ENCODE measurements at places on chromosomes 2 and 18.

DNA sequence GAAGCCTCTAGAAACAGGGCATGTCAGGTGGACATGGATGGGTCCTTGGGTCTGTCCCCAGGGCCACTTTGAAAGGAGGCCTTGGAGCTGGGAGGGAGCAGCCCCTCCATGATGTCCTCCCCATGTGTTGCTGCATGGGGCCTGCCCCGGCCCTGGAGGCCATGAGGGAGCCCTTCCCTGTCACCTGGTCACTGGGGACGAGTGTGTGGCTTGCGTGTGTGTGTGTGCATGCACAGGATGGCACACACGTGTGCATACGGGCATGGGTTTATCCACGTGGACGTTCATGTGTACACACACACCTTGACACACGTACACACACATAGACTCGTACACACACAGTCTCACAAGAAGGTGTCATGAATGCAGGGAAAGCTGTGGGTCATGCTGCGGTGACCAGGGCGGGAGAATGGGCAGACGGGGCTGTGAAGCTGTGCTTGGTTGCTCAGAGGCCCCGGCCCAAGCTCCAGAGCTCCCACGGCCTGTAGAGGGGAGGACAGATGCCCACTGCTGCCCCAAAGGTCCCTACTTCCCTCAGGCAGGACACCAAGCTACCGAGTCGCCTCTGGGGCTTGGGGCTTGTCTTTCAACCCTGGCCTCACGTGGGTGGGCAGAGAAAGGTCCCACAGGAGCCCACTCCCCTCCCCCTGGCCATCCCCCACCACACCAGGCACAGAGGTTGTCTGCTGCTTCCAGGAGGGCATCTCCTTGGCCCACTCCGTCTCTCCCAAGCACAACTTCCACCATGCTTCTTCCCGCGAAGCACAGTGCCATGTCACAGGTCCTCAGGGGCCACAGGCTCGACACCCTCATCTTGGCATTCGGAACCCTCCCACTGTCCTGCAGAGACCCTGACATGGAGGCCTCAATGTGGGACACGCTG lies 42.3 kb upstream of the GPC1 start:
- no peak for DNase-seq

- no peak for DNase-seq
Measured at GRCh38 chr2:114265261-114265660, 177.2 kb upstream of the DPP10 start.

DNA sequence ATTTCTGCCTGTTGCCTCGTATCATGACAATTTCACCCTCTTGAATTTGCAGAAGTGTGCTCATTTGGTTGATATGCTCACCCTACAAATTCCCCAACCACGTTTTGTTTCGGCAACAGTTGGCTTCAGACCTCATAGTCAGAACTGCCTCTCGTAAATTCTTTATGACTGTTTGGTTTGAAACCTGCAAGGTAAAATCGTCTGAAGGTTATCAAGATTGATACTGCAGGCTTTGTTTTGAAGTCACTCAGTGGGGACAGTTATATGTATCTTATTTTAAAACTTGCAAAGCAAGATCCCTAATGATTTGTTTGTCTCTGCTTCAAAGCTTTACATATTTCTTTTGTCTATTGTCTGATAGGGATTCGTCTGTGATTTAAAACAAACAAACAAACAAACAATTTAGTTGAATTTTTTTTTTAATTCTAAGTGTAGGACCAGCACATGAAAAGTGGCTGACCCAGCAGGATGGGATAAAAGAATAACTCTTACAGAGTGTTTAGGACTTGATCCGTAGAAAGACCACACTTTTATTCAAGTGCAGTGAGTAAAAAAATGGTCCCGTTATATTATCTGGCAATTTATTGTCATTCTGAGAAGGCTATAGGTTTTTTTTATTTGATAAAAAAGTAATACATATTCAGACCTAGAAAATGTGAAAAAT lies 45.7 kb upstream of the MYCN start:
- no peak for DNase-seq

- DNase-seq: peak; percentile 59
Measured at GRCh38 chr18:38301621-38302020, 736.0 kb upstream of the CELF4 start.

DNA sequence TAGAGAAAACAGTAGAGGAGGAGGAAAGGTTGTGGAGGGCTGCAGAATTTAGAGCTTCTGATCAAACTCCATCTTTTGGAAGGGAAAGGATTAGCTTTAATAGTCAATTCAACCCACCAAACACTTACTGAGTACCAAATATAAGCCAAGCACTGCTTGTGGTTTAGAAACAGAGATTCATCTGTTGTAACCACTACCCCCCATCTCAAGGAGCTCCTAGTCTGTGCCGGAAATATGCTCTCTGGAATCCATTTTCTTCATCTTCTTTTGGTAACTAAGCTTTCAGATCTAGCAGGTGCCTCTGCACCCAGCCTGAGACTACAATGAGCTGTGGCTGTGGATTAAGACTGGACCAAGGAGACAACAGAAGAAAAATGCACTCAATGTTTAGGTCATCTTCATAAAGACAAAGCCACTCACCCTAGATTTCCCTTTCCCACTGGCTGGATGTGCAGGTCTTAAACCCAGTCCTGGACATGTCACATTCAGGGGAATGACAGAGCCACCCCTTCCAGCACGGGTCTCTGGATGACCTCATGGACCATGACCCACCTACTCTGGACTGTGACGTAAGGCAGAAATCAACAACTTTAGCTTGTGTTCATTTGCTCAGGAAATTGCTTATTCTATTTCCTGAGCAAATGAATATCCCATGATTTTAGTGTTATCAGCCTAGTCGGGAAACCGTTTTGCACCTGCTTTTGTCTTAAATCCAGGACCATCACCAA lies 52.9 kb downstream of the EPB41L3 start:
- DNase-seq: no peak

DNA sequence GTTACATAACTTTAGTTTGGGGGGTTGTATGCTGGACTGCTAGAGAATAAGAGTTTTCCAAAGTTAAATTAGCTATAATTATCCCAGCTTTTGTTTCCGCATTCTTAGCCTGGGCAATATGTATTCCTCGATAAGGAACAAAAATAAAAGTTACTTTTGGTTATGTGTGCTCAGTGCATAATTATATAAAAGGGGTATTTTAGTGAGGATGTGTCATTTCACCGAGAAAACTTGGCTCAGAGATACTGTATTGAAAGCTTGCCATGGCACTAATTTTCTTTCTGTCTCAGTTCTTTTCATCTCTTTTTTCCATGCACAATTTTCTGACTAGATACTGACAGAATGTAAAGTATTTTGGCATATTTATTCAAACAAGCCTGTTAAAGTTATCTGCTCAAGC lies 28.2 kb downstream of the ARHGAP15 start:
- DNase-seq: no peak

- no peak for DNase-seq
Measured at GRCh38 chr18:57794951-57795728, 8.0 kb downstream of the ATP8B1 start.

- no peak for DNase-seq
Measured at GRCh38 chr18:24370120-24370519, 27.5 kb downstream of the OSBPL1A start.

- no peak for DNase-seq
Measured at GRCh38 chr18:21760321-21760720, 19.7 kb downstream of the MIB1 start.

GRCh38 chr2:159903443-159904126 lies 105.6 kb upstream of the CD302 start:
- DNase-seq: no peak

DNA sequence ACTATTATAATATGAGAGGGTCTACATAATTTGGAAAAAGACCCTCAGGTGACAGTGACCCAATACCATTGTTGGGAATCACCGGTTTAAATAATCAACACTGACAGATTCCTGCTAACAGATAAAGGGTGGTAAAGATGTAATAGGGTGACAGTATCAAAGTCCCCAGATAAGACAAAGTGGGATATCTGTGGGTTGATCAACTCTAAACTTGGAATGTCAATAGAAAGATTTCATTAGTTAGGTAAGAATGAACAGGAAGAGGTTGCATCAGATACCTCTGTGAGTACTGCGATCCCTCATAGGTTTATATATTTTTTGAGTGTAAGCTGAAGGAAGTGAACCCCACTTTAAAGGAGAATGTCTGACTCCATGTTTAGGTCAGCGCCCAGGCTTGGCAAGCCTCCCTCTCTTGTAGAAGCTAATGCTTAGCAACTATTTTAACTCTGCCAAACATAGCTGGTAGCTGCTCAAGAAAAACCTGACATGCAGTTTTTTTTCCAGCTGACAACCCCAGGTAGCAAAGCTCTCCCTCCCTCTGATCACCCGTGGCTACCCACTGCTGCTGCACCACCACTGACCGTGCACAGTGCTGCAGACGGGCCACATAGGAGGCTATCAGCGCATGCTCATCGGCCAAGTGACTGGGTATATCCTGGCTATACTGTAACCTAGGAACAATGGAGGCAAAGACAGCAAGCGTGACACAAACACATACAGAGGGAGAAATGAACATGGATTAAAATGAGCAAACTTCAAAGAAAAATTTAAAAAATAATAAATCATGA lies 113.3 kb upstream of the DNMT3A start:
- no peak for DNase-seq

- no peak for DNase-seq
Measured at GRCh38 chr18:57518533-57518932, 68.0 kb downstream of the FECH start.

GRCh38 chr2:117170897-117171296 lies 643.6 kb upstream of the DDX18 start:
- no peak for DNase-seq

DNA sequence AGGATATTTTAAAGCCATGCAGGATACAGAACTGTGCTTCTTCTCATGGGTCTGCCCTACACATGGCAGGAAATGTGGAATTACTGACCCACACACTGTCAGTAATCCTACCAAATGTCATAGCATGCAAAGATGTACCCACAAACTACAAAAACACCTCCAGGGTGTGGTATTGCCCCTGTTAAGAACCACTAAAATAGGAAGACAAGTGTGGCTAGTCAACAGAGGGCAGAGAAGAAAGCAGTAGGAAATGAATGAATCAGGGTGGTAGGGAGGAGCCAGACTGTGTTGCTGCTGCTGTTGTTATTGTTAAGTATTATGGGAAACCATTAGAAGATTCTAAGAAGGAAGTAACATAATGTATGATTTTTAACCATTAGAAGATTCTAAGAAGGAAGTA lies 556.7 kb upstream of the ACVR2A start:
- no peak for DNase-seq

DNA sequence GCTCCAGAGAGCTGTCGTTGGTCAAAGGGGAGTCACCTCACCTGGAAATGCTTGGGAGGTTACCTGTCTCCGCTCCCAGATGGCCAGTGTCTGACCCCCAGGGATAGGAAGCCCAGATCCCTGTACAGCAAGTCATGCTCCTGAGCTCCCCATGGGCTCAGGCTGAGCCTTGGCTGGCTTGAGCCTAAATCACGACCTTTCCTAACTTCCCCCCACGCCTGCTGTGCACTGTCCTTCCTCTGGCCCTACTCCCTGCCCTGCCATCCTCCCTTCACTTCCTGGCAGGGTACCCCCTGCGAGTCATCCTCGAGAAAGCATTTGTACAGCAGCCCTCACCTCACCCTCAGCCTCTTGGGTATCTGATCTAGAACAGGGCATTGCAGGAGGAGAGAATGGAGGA lies 9.2 kb upstream of the HDAC4 start:
- no peak for DNase-seq

DNA sequence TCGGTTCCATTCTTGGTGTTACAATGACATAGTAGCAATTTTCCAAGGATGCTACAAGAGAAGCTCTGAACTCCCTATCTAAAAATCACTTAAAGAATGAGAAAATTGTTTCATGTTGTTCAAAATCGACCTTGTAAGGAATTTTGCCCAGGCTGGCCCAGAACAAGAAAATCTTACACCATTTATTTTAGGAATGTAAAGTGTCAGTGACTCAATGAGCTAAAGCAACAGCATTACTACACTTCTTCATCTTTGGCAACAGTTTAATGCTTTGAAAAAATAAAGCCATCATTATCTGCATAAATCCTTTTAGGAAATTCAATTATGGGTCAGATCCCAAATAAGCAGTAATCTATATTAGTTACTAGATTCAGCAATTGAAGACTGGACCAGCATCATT lies 38.6 kb downstream of the SLC25A12 start:
- peak; percentile 4 for DNase-seq

DNA sequence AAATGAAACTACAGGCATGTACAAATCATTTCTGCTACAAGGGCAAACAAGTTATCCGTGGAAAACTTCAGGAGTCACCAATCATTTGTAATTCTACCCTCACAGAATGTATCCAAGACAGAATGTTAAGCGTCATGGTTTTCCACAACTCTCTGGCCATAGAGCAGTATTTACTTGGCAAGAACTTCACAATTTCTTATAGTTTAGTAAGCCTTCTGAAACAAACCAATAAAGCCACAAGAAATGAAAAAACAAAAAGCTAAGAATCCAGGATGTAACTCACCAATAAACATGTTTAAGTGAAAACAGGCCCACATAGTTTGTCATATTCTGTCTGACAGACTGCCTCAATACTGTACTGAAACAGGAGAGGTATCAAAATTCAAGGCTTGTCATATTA lies 70.3 kb downstream of the LNPK start:
- no peak for DNase-seq

DNA sequence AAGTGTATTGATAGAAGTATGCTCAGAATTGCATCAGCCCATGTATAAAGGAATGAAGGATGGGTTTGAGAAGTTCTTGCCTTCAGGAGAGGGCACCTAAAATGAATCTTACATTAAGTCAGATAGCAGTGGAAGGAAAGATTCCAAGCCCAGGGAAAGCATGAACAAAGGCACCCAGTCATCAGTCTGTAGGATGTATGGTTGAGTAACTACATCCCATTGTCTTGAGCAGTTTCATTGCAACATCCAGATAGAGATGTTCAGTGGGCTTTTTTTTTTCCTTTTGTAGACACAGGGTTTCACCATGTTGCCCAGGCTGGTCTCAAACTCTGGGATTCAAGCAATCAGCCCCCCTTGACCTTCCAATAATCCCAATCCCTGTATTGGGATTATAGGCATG lies 80.7 kb downstream of the ARHGAP28 start:
- DNase-seq: no peak

GRCh38 chr2:47905386-47906156 lies 727 bp downstream of the FBXO11 start:
- peak; percentile 11 for DNase-seq

GRCh38 chr2:127620866-127621265 lies 25.1 kb upstream of the GPR17 start:
- no peak for DNase-seq
